ENCODE measurements at places on chromosomes 11 and 22.
A peak's percentile ranks its signal among the peaks of the same experiment; 100 is the strongest.

DNA sequence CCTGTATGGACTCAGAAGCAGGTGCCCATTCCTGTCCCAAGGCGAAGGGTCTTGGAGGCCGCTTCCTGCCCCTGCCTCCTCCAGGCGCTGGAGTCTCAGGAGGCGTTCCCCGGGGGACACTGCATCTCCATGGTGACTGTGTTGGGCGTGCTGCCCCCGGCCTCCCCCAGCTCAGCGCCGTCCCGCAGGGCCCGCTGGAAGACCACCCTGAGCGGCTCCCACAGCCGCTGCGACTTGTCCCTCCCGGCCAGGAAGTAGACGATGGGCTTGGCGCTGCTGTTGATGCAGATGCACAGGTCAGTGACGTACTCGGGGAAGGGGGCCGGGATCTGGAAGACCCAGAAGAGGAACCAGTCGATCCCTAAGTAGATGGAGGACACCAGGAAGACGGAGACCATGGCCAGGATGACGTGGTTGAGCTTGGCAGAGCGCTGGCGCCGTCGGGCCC, 7.8 kb downstream of the MRGPRF start:
- DNase-seq: no peak

DNA sequence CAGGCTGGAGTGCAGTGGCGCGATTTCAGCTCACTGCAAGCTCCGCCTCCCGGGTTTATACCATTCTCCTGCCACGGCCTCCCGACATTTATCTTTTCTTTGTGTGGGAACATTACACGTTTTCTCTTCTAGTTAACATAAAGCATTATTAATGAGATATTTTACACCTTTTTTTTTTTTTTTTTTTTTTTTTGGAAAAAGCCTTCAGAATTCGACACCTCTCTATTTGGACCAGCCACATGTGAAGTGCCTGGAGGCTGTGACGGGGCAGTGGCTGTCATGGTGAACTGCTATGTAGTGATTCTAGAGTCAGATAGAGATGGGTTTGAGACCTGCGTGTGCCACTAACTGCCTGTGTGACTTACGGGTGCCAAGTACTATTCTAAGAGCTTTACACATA, 64.3 kb downstream of the SMIM38 start:
- DNase-seq: no peak

DNA sequence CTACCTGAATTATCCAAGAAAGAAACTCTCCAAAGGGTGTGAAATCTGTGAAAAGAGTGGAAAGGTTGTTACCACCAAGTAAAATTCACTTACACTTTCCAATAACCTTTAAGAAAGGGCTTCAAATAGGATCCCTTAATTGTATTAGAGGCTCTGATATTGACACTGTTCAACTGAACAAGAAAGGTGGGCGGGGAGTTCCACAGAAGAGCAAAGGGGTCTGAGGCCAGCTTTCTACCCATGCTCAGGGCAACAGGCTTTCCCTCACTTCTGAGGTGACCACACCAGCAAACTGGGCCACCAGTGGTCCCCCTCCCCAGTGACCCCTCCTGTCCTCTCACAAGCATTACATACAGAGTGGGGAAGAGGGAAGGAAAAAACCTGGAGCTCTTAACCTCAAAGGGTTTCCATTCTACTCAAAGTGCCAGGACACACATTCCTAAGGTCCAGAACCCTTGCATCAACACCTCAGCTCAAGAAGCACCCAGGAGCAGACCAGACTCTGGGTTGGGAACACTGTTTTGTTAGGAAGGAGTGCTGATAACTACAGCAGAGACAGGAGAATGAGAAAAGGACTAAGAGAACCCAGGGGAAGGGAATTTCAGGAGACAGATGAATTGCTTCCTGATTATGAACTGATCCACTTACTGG, 71.6 kb upstream of the AKIP1 start:
- DNase-seq: no peak

GRCh38 chr11:33980897-33981296, 70.6 kb upstream of the CAPRIN1 start:
- DNase-seq: no peak

DNA sequence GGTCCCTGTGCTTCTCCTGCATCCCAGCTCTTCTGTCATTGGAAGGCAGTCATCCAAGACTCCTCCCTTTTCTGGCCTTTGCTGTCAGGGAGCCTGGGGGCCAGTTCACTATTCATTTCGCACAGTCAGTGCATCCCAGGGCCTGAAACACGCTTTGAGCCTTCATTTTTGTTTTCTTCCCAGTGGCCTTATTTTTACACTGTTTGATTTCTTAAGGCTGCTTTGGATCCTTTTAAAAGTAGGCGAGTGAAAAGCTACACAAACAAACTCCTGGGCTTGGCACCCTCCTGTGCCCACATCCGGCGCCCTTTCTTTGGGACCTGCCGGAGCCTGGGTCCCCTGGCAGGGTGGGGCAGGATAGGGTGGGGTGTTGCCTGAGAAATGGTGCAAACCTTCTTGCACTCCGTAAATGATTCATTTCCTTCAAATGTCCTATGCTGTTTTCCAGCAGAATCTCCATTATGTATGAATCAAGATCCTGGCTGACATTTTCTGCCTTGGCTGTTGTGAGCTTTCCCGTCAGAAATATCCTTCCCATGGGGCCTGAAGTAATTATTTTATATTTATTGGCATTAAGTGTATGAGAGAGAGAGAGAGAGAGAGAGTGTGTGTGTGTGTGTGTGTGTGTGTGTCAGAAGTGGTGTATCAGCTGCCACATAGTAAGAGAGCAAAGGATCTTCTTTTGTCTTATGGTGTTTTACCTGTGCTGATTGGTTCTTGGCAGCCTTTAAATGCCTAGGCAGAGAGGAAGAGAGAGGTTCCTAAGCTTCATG, 45.6 kb downstream of the BCR start:
- DNase-seq: no peak

DNA sequence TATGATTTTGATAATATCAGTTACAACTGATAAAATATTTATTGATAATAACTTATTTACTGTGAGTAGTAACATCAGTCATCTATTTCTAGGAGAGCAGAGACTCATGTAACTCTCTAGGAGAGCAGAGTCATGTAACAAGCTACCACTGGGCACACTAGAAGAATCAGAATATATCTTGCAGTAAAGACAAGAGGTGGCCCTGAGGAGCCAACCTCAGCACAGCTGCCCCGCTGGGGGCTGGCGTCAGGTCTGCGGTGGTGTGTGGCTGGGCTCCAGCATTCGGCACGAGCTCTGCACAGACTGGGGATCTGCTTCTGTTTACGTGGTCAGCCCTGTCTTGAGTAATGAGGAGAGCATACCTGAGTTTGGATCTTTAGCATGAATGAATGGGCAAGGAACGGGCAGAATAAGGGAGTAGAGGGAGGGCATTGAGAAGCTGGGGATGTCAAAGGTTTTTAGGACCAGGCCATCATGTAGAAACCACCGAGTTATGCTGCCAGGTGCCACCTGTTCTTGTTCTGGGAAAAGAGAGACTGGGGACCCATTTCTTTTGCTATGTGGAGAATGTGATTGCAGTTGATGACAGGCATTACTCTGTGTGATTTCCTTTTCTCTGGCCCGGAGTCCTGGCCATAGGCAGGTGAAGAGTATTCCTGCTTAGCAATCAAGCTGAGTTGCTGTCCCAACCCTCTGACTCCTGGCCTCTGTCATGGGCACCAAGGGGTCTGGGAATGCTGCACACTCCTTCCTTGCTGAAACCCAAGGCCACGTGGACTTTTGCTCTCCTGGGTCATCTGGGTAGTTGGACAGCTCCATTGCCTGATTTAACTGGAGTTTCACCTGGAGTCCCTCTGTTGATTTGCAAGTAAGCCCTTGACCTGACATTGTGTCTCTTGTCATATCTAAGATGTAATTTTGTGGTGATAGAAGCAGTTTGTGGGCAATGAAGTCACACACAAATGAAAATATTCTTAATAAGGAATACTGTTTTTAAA, 50.9 kb upstream of the HEPHL1 start:
- no peak for DNase-seq

- DNase-seq: no peak
Observed at GRCh38 chr11:79097246-79097875, 343.5 kb downstream of the TENM4 start.

- no peak for DNase-seq
Observed at GRCh38 chr11:77106321-77106720, 3.7 kb downstream of the OMP start.

GRCh38 chr11:65113361-65113756, 1.7 kb downstream of the TM7SF2 start:
- no peak for DNase-seq

DNA sequence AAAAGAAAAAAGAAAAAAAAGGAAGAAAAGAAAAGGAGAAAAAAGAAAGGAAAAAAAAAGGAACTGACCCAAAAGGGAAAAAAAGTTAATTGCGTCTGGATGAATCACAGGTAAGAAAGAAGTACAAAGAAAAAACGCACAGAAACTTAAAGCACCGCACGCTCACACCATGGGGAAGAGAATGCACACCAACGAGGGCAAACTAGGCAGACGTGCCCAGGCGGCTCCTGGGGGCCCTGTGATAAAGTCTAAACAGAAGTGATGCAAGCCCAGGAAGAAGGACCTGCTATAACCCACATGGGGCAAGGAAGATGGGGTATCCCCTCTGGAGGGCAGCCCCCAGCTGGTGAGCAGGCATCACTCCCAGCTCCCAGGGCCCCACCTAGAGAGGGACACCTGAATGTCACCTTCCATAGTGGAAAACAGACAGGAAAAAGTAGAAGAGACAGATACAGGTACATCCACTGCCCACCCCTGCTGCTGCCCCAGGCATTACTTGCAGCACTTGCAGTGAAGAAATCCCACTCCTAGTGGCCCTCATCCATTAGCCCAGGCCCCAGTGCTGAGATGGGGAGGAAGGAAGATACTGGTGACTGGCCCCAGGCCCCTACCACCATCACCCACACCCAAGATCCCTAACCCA, 28.9 kb downstream of the NAP1L4 start:
- no peak for DNase-seq

DNA sequence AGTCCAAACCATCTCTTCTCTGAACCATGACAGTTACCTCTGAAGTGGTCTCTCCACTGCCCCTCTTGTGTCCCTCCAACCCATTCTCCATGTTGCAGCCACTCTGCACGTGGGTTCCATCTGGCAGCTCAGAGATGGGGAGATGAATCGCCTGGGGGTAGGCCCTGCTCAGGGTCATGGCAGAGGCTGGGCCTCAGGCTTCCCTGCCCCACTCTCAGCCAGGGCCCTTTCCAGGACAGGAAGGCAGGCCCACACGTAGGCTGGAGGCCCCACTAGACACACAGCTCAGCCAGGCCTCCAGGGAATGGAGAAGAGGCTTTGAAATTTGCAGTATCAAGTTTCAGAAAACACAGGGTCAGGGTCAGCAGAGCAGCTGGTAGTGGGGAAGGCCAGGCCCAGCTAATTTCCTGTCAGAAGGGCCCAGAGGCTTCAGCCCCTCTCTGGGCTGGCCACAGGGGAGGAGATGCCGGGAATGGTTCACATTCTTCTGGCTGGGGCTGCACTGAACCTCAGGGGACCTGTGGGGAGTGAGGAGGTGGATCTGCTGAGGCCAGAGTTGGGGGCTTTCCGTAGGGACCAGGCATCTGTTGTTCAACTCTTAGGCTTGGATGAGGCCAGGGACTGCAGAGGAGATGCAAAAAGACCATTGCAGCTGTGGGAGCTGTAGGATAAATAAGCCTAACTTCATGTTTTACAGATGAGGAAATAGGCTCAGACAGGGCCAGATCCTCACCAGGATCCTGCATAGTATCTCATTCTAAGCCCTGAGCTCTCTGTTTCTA, 101.6 kb downstream of the SWAP70 start:
- DNase-seq: peak; percentile 74

DNA sequence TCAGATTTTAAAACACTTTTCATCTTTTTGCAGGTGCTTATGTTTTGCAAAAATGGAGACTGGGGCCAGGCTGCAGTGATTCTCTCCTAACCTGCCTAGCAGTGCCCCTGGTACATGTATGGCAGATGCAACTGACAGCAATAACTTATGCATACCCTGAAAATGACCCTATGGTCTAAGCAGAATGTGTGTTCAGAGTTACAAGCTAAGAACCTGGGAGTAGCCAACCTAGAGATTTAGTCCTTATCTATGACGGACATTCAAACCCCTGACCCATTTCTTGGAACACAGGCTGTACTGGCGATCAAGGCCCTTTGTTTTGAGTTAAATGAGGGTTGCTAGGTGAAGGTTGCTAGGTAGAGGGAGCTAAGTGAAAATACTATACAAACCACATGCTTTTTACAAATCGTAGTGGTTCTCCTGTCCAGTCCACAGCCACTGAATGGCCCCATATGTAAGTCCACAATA, 184.9 kb upstream of the SESN3 start:
- DNase-seq: no peak

DNA sequence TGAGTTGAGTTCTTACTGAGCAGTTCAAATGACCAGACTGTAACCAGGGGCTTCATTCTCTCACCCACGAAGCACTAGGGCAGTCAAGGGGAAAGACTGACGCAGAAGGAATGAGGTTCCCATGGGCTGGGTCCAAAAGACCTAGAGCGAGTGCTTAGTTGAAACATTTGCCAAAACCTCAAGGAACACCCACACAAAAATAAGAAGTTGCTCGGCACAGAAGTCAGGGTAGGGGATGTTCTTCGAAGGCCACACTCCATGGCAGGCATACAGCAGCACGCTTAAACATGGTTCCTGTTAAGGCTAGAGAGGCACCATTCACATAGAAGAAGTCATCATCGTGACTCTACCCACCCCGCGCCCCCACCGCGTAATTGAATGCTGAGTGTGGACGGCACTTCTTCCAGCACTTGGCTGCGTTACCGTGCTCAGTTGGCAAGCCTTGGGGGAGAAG, 52.9 kb downstream of the TIMP3 start:
- DNase-seq: no peak
